ENCODE measurements at places on chromosomes 12 and 14.

- DNase-seq, result no peak
Measured at GRCh38 chr12:81958406-81958805, 199.3 kb upstream of the PPFIA2 start.

- peak; percentile 58 for DNase-seq
Measured at GRCh38 chr12:7638760-7639555, 26.8 kb downstream of the APOBEC1 start.

DNA sequence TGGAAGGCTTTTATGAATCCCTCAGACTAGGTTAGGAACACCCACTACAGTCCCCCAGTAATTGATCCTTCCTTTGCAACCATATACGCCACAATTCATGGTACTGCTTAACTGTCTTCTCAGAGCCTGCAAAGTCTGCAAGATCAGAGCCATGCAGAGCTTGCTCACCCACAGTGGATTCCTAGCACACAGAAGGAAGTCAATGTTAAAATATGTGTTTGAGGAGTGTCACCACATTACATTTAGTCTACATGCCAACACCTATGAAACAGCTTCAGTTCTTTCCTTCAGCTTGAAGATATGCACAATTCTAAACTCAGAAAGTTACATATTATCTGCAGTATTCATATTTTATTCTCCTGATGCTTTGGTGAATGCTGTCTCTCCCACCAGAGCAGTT is 138.5 kb downstream of the NDUFA12 start:
- DNase-seq, result no peak

DNA sequence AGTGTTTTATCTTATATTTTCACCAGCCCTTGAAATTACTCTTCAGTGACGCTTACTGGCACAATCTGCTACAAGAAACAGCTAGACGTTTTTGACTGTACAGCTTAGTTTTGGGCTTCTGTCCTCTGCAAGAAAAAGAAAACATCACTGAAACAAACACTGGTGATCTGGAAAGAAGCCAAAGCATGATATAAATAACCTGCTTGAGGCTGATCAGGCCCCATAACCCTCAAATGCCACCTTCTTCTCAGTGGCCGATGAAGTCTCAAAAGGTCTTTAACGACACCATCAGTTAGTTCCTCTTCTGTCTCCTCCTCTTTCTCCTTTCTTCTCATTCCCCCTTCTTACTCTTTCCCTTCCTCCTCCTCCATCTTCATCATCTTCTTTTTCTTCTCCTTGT is 942.3 kb upstream of the TMEM132C start:
- DNase-seq, result no peak

DNA sequence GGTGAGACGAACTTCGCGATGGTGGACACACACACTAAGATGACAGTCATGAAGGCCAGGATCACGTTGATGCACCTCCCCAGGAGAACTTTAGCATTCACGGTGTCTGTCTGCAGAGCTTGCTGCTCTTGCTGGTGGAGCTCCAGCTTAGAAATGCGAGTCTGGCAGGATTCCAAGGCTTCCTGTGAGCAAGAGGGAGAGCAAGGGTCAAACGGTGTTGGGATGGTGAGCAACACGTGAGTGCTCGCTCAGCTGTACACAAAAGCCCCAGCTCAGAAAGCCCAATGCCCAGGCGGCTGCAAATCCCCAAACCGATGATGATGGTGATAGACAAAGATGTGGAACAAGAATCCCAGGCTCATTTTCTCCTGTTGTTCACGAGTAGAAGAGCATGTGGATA is 78.8 kb downstream of the TMCC3 start:
- DNase-seq, result no peak

DNA sequence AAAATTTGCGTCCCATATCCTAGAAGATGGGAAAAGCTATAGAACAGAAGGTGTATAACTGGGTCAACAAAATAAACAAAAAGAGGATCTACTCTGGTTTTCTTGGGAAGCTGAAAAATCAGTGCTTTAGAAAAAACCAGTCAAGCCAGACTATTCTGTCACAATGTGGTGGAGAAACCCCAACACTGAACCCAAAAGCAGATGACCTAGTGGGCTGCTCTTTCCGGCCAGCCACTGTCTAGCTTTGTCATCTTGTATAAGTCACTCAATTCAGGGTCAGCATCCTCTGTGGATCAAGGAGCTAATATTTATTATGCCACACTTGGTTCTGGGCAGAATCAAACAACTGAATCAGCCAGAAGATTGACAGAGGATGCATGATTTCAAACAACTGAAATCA is 26.6 kb upstream of the TMCC3 start:
- no peak for DNase-seq

DNA sequence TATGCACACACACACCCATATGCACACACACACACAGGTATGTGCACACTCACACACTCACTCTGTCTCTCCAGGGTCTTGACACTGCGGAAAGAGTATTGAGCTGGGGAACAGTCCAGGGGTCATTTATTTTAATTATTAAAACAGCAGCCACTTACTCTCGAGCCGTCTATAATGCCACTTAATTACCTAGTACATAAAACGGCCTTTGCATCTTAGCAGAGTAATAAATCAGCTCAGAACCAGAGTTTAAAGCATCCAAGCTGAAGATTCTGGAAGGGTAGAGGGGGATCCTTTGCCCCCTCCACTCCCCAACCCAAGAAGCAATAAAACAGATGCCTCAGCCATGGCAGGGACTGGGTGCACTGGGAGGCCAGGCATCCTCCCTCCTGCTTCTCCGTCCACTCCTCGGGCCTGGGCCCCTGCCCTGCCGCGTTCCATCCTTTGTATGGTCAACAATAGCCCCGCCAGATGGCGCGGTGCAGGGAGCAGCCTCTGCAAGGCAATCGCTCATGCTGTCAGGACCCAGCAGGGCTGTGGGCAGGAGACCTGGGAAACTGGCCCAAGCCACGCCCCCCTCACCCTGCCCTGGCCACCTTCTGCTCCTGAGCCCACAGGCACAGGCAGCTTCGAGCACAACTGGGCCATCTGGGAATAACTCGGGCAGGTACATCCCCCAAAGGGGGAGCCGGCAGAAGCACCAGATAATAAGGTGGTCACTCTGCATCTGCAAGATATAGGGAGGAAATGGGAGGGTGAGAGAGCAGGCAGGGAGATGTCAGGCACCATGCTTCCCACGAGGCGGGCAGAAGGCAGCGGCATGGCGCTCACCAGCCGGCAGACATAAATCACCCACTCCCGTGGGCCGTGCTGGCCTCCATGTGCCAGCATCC is 40.9 kb downstream of the CCDC85C start:
- no peak for DNase-seq

- DNase-seq, result no peak
Measured at GRCh38 chr14:93974833-93975232, 1.5 kb downstream of the ASB2 start.

GRCh38 chr14:27409944-27410343 is 812.1 kb upstream of the NOVA1 start:
- DNase-seq, result no peak

DNA sequence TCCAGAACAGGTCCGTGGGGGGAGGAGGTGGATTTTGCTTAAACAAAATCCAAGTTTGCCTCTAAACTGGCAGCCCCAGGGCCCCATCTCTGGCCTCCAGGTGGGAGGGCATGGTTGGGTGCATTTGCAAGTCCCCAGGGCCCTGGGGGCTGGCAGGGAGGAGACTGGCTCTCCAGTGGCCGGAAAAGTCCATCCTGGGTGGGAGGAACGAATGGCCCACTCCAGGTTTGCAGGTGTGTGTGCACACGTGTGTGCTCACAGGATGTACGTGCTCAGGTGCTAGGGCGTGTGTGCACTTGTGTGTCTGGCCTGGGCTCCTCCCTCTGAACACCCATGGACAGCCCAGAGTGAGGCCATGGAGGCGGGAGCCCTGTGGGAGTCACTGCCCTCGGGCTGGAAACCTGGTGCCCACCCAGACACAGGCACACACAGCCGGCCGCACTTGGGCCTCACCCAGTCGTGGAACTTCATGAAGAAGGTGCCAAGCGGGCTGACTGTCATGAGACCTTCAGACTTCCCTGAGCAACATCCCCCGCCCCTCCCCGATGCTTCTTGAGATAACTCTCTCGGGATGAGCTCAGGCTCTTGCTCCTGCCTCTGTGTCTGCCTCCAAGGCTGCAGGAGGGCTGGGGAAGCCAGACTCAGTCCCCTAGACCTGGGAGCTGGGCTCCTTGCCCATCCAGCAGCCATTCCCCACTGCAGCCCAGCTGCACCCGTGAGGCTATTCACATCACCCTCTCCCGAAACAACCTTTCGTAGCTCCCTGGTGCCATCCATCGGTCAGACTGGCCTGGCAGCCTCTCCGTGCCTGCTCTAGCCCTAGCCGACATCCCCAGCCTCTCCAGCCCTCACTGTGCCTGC is 9.4 kb downstream of the AHNAK2 start:
- DNase-seq, result no peak

- DNase-seq, result no peak
Measured at GRCh38 chr12:79250186-79250585, 385.6 kb downstream of the SYT1 start.

DNA sequence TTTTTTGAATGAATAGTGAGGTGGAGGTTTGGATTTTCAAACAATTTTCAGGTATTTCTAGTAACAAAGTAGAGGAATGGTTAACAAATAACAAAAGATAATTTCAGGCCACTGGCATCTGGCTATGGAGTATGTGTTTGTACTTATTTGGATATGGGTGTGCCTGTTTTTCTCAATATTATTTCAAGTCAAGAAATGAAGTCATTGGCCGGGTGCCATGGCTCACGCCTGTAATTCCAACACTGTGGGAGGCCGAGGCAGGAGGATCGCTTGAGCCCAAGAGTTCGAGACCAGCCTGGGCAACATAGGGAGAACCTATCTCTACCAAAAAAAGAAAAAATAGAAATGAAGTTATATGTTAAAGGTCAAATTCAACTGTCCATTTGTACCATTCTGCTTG is 13.9 kb downstream of the SLC35E3 start:
- DNase-seq, result no peak

- no peak for DNase-seq
Measured at GRCh38 chr14:83556065-83556464, 1973.9 kb upstream of the FLRT2 start.

DNA sequence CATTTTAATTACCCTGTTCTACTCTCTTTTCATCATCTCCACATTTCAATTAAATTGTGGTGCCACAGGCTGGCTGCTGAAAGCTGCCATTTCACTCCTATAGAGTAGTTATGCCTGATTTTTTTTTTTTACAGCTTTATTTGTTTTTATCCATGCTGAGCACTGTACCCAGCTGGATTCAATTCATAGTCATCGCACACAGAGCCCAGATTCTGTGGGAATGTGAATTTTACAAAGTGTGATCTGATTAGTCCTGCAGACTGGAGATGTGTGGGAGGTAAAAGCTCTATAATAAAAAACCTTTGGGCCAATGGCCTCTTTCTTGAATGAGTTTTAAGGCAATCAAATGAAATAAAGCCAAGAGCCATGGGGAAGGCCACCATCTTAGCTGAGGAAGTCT is 190.2 kb downstream of the ANO4 start:
- DNase-seq, result no peak

- DNase-seq, result no peak
Measured at GRCh38 chr12:12715459-12716150, 1.6 kb upstream of the CDKN1B start.

DNA sequence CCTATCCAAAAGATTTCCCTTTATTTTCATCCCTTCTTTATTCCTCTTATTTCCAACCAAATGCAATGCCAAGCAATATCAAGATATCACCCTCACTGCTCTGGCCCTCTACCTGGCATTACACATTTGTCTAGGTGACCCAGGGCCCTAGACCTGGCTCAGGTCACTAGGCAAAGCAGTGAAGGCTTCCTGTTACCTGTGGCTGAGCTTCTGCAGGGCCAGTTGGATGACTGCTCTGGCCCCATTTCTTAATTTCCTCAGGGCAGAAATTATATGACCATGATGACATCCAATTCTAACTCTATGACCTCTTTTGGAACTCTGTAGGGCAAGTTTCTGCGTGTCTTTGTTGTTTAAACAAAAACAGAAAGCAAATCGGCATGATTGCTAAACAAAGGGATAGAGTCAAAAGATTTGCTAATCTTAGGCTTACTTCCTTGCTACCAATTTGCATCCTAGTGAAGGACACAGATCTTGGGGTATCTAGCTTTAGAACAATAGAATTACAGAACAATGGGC is 7.4 kb upstream of the CCDC198 start:
- no peak for DNase-seq

GRCh38 chr12:101485021-101485420 is 9.9 kb downstream of the SPIC start:
- DNase-seq, result no peak

Measured in stimulated activated CD8-positive, alpha-beta memory T cell treated with anti-CD3 and anti-CD28 coated beads, Interleukin-15, amount 100 ng/mL, for 48 hours (primary cell).